ENCODE measurements at places on chromosomes 11 and 22.
A peak's percentile ranks its signal among the peaks of the same experiment; 100 is the strongest.

- DNase-seq, result no peak
Measured at GRCh38 chr11:17604915-17605233, 57.8 kb downstream of the OTOG start.

DNA sequence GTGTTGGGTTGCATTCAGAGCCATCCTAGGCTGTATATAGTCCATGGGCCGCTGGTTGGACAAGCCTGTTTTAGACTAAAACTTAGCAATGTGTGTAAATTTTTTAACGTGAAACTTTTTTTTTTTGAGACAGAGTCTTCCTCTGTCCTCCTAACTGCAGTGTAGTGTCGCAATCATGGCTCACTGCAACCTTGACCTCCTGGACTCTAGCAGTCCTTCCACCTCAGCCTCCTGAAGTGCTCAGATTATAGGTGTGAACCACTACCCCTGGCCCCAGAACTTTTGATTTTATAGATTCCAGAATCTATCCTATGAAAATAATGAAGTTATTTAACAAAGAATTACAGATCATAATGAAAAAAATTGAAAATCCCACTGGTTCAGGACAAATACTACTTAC lies 29.9 kb upstream of the PANX2 start:
- DNase-seq, result no peak

- peak; percentile 66 for DNase-seq
Measured at GRCh38 chr22:38114484-38115398, 4.3 kb upstream of the BAIAP2L2 start.

GRCh38 chr22:26576026-26576680 lies 13.8 kb downstream of the TPST2 start:
- no peak for DNase-seq

DNA sequence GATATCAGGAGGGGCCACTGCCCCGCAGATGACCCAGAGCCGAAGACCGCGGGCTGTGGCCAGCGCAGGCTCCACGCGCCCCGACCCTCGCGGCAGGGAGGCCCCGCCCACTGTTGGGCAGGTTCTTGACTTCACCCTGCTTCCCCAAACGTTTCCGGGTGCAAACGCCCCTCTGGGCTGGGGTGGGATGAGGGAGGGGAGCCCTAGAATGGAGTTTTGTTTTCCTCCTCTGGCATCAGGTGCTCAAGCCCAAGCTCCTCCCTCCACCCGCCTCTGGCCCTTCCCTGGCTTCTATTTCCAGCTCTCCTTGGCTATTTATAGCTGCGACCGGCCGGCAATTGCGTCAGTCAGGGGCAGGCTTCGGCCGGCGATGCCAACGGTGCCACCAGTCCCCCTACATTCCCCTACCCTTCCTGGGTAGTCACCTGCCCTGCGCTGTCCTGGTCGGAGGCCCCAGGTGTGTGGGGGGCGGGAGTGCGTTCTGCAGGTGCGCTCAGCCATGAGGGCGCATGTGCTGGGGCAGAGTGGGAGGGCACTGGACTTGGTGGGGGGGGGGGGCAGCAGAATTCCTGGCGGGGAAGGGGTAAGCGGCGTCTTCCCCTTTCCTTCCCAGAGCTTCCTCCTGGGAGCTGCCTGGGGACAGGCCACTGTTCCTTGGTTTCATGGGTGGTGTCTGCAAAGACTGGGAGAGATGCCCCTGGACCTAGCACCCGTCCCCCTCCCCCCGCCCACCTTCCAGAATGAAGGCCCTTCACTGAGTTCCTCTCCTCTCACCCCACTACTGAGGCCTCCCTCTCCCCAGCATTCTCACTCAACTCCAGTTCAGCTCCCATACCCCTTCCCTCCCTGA lies 23.6 kb downstream of the DUSP8 start:
- no peak for DNase-seq

DNA sequence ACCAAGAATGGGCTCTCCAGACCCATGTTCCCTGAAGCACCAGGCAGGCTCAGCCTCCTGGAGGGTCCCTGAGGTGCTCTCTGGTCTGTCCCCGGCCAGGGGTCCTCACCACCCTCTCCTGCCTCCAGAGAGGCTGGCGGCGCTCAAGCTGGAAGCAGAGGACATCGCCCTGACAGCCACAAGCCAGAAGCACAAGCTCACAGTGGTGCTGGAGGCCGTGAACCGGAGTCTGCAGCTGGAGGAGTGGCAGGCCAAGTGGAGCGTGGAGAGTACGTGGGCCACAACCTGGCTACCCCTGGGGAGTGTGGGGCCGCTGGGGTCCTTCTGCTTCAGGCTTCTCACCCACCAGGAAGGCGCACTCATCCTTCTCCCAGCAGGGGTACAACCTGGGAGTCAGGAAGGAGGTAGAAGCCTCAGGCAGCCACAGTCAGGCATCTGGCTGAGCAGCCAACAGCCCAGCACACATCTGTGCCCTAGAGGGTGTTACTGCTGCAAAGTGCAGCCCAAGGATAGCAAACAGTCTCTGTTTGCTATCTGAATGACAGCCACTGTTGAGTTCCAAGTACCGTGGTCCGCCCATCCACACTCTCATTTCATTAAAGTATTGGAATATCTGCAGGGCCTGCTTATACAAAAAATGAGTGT lies 8.4 kb downstream of the PARVG start:
- no peak for DNase-seq

GRCh38 chr11:100785148-100785983 lies 98.3 kb downstream of the ARHGAP42 start:
- no peak for DNase-seq

DNA sequence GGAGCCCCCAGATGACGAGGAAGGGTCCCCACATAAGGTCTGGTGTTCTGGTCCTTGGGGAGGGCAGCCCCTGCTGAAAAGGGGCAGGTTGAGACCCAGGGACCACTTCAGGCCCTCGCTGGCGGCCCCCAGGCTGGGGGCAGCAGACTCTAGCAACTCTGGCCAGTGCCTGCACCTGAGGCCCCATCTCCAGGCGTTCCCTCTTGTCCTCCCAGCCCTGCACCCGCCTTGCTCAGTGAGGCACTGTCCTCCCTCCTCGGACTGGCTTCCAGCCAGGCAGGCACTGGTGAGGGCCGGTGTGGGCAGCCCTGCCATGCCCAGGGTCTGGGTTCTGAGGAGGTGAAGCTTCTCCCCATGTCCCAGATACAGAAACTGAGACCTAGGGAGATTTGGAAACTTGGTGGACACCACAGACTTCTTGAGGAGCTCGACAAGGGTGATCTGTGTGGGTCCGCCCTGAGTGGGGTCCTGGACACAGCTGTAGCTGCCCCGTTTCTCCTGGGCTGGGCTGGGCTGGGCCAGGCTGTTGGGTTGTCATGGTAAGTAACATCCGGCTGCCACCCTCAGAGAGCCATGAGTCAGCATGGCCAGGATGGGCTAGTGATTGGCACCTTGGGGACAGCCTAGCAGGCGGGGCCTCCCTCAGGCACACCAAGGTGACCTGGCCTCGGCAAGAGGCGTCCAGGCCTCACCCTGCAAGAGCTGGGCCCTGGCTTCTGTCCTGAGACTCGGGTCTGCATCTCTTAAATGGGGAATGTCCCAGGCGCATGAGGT lies 11.1 kb upstream of the PHLDA2 start:
- DNase-seq, result no peak

DNA sequence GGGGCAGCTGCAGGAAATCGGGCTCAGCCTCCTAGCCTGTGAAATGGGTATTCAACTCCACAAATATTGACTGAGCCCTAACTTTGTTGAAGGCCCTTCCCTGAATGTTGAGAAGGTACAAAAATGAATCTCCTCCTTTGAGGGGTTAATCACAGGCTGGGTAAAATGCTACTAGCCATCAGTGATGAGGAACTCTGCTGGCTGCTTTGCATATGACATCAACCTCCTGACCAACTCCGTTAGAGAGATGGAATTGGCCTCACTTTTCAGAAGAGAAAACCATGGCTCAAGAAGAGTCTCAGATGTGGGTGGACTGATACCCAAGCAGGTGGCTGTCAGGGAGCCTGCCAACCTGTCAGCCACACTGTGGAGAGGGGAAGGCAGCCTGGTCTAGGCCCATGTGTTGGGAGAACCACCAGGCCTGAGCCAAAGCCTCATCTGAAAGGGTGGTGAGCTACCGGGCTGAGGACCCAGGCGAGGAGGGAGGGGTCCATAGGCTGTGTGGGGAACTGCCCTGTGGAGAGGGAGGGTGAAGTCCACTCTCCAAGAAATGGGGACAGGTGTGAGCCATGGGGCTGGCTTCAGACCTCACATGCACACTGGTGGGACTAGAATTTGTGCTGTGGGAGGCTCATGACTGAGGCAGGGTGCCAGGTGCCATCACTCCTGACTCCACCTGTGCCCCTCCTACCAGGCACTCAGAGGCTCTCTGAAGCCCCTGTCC lies 11.8 kb downstream of the CDCA5 start:
- no peak for DNase-seq

- DNase-seq, result no peak
Measured at GRCh38 chr11:60362241-60362640, 16.1 kb upstream of the MS4A7 start.

GRCh38 chr11:128964463-128964930 lies 21.8 kb upstream of the TP53AIP1 start:
- no peak for DNase-seq
